ENCODE measurements at places on chromosomes 12 and 14.

GRCh38 chr12:110280392-110280778 is 662 bp upstream of the ATP2A2 start:
- peak; percentile 23 for DNase-seq

DNA sequence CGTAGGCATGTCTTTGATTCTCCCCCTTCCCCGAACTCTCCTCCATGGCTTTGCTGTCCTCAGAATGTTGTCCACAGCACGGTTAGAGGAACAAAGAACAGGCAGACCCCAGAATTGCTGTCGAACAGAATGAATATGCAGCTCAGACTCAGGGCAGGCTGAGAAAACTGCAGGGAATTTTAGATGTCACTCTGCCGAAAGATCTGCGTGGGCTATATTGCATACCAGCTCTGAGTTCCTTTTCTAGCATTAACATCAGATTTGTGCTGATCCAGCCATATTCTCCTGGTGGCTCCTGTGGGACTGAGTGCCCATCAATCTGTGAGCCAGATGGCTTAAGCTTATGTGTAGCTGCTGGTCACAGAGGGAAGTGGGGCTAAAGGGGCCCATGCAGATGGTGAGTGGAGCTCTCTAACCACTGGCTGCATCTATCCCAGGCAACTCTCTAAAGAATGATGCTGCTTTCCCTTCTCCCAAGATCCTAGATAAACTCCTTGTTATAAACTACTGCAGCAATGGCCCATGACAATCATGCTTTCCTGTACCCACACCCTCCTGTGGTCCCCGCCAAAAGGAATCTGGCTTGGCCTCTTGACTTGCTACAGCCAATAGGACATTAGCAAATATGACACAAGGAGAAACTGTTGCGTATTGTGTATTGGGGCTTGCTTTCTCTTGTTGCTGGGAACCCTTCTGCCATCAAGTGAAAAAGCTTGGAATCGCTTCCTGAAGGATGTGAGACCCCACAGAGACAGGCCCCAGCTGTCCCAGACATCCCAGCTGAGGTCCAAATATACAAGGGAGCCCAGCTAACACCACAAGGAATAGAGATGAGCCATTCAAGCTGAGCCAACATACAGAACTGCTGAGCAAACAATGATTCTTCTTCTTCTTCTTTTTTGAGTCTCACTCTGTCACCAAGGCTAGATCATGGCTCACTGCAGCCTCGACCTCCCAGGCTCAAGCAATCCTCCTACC is 101.3 kb downstream of the FOXN3 start:
- no peak for DNase-seq

DNA sequence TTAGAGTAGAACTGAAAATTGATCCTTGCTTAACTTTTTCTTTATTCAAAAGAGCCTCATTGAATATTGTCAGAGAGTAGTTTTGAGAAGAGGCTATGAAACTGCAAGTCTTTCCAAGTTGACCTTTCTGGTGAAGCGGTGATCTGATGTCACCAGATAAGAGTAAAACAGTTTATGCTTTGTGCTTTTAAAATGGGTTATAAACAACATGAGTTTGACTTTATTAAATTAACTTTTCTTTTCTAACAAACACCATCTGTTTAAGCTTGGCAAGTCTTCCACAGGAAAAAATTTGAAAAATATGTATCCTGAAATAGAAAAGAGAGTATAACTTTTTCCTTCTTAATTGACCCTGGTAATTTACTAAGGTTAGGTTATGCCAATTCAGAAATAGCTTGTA is 408.7 kb upstream of the NOVA1 start:
- no peak for DNase-seq

DNA sequence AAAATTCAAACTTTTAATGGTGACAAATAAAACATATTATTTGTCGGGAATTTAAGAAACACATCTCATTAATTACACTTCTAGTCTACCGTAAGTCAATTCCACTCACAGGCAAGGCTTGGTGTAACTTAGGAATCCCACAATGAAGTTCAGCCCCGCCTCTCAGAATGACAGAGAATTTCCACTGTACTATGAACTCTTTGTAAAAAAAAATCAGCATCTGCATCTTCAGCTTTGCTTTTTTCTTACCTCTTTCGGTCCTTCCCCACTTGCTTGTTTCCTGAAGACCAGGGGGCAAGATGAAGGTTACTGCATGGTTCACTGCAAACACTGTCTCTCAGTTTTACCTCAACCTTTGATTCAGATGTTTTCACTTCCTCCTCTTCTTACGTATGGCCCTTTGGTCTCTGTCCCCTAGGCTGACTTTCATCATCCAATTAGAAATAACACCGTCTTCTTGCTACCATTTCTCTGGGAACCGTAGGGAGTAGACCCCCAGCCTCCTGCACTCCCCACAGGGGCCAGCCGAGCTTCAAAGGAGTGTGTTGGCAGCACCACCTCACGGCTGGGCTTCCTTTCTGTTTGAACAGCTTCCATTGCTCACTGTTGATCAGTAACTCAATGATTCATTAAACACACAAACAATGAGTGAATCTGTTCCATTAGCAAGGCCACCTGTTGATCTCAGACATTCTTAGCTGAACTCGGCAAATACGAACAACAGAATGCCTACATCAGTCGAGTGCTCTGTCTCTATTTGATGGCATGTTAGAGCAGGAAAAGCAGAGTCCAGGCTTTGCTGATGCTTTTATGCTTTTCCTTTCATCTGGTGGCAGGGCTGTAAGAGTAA is 343.0 kb downstream of the BMP4 start:
- DNase-seq: no peak

DNA sequence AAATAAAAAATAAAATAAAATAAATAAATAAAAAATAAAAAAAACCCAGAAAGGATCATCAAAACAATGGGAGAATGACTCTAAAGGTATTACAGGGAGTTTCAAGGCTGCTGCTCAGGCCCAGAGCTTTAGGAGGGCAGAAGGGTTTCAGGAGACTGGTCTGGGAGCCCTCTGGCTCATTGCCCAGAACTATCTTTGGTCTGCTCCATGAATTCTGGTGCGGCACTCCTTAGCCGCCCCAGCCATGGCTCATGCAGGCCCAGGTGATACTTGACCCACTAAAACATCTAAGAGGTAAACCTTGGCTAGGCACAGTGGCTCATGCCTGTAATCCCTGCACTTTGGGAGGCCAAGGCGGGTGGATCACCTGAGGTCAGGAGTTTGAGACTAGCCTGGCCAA is 14.7 kb upstream of the TMED10 start:
- no peak for DNase-seq

All from stimulated activated CD8-positive, alpha-beta memory T cell treated with anti-CD3 and anti-CD28 coated beads, Interleukin-15, amount 100 ng/mL, for 1 hour (primary cell).